ENCODE measurements at places on chromosomes 7 and 10.

GRCh38 chr10:116654816-116655215 is 34.1 kb downstream of the PNLIPRP2 start:
- peak; percentile 65 for DNase-seq

- no peak for DNase-seq
Observed at GRCh38 chr10:84599254-84599653, 270.9 kb downstream of the CCSER2 start.

- DNase-seq, result no peak
Observed at GRCh38 chr7:20593501-20593900, 22.0 kb upstream of the ABCB5 start.

- no peak for DNase-seq
Observed at GRCh38 chr10:49837685-49838084, 75.6 kb upstream of the OGDHL start.

DNA sequence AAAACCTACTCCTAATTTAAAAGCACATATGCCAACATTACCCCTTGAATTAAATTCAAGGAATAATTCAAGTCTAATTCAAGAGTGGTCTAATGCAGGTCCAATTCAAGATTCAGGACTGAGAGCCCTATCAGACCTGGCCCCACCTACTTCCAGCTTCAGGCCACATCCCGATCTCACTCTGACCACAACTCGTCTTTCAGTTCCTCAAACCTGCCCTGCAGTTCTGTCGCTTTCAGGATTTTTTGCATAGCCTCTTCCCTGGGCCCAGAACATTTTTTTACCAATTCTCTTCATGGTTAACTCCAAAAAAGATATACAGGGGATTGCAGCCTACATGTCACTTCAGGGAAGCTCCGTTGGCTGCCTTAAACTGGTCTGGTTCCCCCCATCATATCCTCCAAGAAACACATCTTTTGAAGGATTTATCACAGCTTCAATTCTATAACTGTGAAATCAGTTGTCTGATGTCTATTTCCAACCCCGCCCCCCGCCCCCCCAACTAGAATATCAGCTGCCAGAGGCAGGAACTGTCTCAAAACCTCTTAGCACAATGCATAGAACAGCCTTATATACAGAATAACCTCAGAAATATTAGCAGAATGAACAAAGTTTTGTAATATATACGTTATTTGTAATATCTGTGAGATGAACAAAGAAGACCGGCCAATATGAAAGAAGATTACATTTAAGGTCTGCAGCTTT is 20.8 kb downstream of the CCDC6 start:
- no peak for DNase-seq

GRCh38 chr10:31702005-31702404 is 226.6 kb downstream of the ARHGAP12 start:
- no peak for DNase-seq

GRCh38 chr7:157357129-157358040 is 20.6 kb downstream of the DNAJB6 start:
- DNase-seq, result no peak

GRCh38 chr10:43078986-43079273 is 2.1 kb downstream of the RET start:
- DNase-seq, result peak; percentile 87

- no peak for DNase-seq
Observed at GRCh38 chr7:76333511-76334101, 25.2 kb downstream of the YWHAG start.

- DNase-seq, result no peak
Observed at GRCh38 chr7:34073676-34074075, 168.3 kb downstream of the BMPER start.

GRCh38 chr7:179209-179681 is 13.1 kb upstream of the FAM20C start:
- DNase-seq, result no peak

GRCh38 chr7:50335795-50336754 is 31.6 kb downstream of the IKZF1 start:
- DNase-seq, result no peak

DNA sequence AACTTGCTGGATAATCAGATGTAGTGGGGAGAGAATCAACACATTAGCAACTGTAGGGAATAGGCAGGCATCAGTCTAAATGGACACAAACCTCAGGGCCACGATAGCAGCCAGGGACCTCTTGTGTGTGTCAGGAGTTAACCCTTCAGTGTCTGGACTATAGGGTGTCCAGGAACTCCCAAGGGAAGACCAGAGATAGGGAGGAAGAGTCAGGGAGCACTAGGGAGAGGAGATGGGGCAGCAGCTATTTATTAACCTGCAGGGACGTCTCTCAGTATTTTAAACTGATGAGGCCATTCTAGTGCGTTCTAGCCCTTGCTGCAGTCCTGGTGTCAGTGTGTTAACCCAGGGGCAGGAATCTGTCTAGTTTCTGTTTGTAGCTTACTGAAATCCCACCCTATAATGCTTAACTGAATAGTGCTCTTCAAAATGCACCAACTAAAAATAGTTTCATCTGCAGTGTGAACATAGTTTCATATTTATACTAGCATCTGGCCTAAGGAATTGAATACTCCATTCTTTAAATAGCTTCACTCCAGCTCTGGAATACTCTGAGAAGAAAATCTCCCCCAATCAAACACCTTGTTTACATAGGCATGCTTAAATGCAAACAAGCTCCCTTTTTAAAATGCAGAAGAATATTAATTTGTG is 62.7 kb downstream of the ARID5B start:
- DNase-seq, result no peak

DNA sequence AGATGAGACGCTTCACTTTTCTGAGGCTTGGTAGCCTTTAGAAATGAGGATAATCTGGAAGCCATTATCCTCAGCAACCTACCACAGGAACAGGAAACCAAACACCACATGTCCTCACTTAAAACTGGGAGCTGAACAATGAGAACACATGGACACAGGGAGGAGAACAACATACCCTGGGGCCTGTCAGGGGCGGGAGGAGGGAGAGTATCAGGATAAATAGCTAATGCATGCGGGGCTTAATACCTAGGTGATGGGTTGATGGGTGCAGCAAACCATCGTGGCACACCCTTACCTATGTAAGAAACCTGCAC is 48.9 kb downstream of the LRGUK start:
- no peak for DNase-seq

DNA sequence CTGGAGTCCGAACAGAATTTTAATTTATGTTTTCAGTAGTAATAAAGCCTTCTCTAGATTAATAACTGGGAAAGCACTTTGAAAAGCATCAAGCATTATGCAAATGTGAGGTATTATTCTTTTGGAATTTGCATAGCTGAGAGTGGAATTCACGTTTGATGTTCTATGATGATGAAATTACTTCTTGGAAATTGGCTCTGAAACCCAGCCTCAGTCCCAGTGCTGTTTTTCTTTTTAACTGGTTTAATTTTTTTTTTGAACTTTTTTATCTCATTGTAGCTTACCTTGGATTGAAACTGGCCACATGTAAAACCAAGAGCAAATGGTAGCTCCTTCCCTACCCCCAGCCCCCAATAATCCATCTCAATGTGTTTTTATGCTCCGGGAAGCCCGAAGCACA is 1.2 kb downstream of the TBXAS1 start:
- DNase-seq, result no peak

DNA sequence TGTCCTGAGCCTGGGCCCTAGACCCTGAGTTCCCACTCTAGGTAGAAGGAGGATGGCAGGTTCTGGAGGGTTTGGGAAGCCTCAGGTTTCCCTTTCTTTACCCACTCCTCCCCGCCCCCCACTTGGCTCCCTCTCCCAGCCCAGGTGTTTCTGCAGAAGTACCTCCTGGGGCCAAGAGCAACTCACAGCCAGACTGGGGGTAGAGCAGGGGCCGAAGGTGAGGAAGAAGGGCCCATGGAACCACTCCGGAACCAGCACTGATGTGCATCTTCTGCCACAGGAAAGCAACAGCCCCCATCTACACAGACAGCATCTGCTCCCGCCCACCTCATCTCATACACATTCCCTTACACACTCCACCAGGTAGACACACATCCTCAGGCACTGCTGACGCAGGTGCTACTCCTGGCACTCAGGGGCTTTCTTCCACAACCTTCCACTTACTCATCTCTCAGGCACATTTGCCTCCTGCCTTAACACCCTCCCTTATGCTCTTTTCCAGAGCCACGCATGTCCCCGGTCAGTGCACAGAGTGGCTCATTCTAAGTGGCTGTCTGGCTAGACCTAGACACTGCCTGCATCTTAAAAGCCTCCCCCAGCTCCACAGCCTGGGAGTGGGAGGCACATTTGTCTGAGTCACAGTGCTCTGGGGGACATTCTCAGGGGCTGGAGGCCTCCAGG is 1.8 kb downstream of the EPHB6 start:
- no peak for DNase-seq

- DNase-seq, result no peak
Observed at GRCh38 chr10:1573334-1573969, 163.9 kb downstream of the ADARB2 start.

DNA sequence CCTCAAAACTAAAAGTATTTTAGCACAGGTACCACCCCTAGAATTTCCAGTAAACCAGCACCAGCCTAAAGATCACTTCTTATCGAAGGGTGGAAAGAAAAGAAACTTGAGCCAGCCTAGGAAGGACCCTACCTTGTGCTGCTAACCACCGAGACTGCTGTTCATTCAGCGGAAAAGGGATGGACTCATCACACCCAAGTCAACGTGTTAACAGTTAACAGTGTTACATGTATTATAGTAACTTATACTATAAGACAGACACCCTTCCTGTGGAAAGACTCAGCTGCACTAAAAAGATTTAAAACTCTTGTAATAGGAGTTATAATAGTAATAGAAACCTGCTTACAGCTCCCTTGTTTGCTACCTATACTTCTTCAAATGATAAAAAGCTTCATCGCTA is 39.8 kb downstream of the MINDY4 start:
- no peak for DNase-seq

- no peak for DNase-seq
Observed at GRCh38 chr10:92395271-92395670, 104.3 kb downstream of the MARCHF5 start.

GRCh38 chr10:127299956-127300689 is 103.7 kb upstream of the INSYN2A start:
- no peak for DNase-seq

GRCh38 chr7:116557901-116558300 is 33.1 kb downstream of the CAV1 start:
- DNase-seq, result no peak

DNA sequence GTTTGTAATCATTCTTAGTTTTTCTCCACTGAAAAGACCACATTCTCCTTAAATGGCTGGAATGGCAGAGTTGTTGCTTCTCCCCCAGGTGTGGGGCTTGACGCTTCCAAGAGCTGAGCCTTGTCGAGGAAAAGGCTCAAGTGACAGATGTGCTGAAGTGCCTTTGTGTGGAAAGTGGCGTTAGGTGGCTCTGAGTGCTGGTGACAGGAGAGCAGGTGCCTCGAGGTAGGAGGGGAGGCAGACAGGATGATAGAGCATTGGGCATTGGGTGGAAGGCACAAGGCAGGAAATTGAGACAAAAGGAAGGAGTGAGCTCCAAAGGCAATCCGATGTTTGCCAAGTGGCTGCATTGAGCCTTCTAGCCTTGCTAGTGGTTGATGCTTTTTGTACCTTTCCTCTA is 6.7 kb downstream of the KIAA1217 start:
- no peak for DNase-seq

DNA sequence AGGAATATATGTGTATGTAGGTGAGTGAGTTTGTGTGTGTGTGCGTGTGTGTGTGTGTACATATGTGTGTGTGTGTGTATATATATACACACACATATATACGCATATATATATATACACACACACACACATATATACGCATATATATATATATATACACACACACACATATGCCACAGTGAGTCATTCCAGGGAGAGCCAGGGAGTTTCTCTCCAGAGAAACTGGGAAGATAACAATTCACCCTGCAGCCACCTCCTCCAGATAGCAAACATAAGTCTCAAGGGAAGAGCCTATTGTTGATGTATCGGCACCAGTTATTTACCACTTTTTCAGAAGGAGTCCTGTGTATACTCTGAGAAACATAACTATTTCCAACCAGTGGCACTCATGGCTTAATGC is 102.3 kb upstream of the STK17A start:
- no peak for DNase-seq

DNA sequence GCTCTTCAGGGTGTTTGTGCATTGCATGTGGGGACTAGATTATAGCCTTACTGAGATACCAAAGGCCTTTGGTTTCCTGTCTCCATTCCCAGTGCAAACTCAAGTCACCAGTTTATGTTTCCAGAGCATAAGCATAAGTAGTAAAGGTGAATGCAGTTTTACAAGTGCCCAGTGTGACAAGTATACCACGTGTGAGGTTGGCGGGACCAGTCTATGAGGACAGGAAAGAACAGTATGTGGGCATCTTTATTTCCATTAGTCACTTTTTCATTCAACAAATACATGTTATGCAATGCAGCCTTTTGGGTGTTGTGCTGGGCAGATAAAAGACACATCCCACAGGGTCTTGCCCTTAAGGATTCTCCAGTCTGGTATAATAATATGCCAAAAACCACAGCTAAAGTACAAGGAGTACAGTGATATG is 146.5 kb downstream of the ARID5B start:
- no peak for DNase-seq

DNA sequence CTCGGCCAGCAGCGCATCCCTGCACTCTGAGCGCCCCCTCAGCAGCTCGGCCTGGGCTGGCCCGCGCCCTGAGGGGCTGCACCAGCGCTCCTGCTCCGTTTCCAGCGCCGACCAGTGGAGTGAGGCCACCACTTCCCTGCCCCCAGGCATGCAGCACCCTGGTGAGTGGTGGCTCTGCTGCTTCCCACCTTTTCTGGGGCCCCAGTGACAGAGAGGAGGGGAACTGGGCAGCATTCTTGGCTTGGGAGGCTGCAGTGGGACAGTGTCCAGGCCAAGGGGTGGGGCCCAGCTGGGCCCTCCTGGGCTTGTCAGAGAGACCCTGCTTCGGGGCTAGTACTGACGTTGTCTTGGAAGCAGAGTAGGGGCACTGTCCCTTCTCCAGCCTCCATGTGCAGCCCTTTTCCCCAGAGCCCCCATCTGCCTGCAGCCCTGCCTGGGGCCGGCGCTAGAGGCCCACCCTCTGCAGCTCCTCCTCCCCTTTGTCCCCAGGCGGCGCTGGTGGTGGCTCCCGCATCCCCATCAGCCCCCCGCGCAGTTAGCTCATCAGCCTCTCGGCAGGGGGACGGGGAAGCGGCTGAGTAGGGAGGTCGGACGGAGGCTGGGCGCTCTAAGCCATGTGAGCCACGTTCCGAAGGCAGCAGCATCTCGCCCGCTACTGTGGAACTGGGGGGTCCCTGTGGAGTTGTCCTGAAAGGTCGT is 29.2 kb downstream of the GBX1 start:
- peak; percentile 82 for DNase-seq

DNA sequence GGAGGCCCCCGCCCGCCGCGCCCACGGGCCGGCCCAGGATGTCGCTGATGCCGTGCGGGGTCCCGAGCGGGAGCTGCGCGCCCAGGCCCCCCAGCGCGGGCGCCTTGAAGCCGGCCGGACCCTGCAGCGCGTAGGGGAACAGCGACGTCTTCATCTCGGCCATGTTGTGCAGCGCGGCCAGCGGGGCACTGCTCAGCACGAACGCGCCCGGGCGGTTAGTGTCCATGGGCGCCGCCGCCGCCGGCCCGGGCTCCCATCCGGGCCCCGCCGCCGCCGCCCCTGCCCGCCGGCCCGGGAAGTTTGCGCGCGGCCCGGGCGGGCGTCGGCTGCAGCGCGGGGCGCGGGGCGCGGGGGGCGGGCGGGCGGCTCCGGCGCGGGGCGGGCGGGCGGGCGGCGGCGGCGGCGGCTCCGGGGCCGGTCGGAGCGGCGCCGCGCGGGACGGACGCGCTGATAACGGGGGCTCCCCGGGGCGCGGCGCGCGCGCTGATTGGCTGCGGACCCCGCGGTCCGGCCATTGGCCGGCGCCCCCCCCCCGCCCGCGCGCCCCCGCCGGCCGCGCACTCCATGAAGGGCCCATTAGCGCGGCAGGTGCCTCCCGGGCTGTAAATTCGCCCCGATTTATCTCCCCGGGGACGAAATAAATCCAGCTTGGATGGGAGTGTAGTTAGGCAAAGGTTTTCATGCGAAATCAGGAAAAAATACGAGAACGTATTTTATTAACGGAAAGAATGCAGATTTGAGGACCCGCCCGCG is at the start of gene NKX6-2:
TSS of gene NKX6-2 (minus strand) at position 425 of the 753 bp plus-strand sequence. CDS start at position 226, 199 bp downstream.
- DNase-seq, result peak; percentile 68
